Stimulated activated CD8-positive, alpha-beta memory T cell treated with anti-CD3 and anti-CD28 coated beads, Interleukin-15, amount 100 ng/mL, for 24 hours (primary cell): ENCODE measurements at places on chromosomes 6 and 20.

GRCh38 chr20:10315138-10315537 lies 96.5 kb downstream of the SNAP25 start:
- DNase-seq: no peak

- no peak for DNase-seq
These were observed 301.8 kb downstream of the TBC1D32 start for GRCh38 chr6:121032268-121033006.

DNA sequence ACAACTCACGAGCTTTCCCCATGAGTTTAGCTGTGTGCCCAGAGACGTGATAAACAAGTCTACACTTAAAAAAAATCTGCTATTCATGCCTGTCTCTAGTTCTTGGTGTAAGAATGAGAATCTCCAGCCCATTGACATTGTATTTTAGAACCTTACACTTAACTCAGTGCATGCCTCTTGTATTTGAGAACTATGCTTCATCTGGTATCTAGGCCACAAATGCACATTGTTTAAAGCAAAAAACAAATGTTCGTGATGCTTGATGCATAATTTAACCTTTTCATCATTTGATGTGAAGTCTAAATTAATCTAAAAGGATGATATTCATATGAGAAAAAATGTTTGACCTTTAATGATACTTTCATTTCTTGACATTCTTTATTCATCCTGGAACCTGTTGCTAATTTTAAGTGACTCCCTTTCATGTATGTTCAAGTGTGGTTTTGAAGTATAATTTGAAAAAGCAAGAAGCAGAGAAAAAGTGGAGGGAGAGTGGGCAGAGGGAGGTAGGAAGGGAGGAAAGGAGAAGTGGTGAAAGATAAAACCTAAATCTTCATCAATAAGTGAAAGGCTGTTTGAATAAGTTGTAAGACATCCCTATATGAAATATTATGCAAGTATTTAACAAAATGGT lies 116.9 kb downstream of the PFDN4 start:
- no peak for DNase-seq

DNA sequence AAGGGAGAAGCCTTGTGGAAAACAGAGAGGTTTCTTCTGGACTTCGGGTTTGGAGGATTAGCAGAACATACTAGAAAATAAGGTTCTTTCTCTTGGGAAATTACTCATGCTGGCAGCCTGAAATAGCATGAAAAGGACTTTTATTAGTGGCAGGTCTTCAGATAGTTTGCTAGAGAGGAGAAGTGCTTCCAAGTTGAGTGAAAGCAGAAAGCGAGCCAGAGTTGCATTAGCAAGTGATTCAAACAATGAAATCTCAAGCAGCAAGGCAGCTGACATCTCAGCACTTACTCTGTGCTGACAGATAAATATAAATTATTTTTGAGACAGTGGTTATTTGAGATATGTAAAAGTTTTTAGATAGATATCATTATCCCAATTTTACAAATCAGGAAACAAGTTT lies 91.9 kb downstream of the PLCB4 start:
- DNase-seq: no peak

GRCh38 chr20:53901064-53901463 lies 169.3 kb downstream of the BCAS1 start:
- DNase-seq: no peak

GRCh38 chr6:155324993-155325392 lies 10.7 kb upstream of the TFB1M start:
- no peak for DNase-seq
